ENCODE measurements at places on chromosomes 11 and 22.

GRCh38 chr11:111206472-111206871 lies 39.1 kb upstream of the POU2AF2 start:
- no peak for DNase-seq

DNA sequence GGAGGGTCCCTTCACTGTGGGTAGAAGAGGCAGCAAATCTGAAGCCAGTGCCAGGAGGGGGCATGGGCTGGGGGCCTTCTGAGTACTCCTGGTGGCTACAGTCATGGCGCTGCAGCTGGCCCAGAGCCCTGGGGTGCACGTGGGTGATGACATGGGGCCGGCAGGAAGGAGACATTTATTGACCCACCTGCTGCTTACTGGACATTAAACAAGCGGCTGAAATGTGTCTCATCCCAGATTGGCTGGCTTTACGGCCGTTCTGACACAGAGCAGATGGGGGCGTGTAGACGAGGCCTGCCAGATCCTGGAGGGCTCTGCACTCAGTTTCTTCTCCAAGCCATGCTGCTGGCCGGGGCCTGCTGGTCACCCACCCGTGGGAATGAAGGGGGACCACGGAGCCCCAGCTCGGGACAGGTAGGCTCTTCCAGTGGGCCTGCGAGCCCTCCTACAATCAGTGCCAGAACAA lies 906.9 kb downstream of the BRD1 start:
- DNase-seq = no peak

DNA sequence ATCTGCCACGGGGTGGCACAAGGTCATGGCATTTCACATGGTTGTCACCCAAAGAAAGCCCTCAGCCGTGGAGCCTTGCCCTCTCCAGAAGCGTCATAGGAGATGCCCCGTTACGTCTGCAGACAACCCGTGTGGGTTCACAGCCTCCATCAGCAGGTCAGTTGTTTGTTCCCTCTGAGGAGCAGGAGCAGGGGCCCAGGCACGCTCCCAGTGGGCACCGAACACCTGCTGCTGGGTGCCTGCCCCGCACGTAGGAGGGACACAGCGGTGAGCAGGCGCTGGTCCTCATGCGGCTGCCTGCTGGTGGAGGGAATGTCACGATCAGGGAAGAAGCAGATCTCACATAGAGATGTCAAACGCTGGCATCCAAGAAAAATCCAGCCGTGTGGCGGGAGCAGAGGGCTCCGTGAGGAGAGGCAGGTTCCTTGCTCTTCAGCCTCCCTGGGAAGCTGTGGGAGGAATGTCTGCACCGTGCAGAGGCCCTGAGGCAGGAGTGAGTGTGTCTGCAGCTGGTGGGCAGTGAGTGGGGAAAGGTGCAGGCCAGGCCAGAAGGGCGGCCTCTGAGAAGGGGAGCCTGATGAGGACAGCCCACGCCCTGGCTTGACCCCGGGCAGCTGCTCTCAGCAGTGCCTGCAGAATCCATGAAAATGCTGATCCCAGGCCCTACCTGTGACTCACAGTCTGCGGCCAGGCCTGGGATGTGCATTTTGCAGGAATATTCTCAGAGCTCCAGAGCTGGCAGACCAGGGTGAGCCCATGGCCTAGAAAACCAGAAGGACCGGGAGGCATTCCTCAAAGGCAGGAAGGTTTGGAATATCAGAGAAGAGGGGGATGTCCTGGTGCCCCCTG lies 36.4 kb upstream of the TH start:
- peak; percentile 9 for DNase-seq

DNA sequence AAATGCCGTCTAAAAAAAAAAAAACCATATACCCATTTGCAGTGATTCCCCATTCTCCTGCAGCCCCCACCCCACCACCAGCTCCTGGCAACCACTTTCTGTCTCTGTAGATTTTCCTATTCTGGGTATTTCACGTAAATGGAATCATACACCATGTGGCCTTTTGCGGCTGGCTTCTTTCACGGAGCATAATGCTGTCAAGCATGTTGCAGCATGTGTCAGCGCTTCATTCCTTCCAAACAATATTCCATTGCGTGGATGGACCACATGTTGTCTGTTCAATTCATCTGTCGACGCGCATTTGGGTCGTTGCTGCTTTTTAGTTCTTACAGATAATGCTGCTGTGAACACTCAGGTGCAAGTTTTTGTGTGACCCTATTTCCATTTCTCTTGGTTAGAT lies 14.8 kb upstream of the EMID1 start:
- no peak for DNase-seq

GRCh38 chr11:132714859-132715440 lies 817.4 kb downstream of the OPCML start:
- DNase-seq = no peak

- no peak for DNase-seq
Measured at GRCh38 chr22:42648368-42649245, 585 bp downstream of the CYB5R3 start.

DNA sequence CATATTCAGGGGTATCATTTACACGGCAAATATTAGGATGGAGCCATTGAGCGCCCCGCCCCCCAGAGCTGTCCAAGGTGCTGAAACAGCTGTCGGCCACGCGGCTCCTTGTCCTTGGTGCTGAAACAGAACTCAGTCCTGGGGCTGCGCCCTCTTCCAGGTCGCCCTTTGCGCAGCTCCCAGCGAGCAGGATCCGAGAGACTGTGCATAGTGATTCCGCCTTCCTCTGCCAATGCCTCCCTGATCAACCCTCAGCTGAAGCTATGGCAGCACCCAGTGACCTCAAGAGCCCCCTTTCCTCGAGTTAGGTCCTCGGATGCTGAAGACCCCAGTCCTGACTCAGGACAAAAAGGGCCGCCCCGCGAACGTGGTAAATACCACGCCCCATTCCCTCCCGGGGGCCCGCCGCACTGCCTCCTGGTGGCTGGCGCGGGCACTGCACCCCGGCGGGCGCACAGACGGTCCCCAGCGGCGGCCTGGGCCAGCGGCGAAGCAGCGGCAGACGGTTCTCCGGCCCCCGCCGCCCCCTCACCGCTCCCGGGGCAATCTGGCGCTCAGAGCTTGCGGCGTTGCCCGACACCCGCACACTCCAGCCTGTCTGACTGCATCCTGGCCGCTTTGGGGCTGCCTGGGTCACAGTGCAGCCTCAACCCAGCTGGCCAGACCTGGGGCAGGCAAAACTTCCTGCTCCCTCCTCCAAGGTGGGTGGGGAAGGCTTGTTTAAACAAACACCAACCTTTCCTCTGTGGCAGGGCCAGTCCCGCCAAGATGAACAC lies 13.4 kb downstream of the SYT7 start:
- peak; percentile 54 for DNase-seq

DNA sequence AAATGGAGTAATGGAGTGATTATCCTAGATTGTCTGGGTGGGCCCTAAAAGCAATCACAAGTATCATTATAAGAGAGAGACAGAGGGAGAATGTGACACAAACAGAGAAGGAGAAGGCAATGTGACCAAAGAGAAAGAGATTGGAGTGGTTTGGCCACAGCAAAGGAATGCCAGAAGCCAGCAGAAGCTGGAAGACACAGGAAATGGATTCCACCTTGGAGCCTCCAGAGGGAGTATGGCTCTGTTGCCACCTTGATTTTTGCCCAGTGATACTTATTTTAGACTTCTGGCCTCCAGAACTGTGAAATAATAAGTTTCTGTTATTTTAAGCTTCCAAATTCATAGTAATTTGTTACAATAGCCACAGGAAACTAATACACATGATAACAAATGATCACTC lies 36.8 kb upstream of the OR5P2 start:
- DNase-seq = no peak

GRCh38 chr11:97982512-97982911 lies 1038.2 kb upstream of the CNTN5 start:
- DNase-seq = no peak

DNA sequence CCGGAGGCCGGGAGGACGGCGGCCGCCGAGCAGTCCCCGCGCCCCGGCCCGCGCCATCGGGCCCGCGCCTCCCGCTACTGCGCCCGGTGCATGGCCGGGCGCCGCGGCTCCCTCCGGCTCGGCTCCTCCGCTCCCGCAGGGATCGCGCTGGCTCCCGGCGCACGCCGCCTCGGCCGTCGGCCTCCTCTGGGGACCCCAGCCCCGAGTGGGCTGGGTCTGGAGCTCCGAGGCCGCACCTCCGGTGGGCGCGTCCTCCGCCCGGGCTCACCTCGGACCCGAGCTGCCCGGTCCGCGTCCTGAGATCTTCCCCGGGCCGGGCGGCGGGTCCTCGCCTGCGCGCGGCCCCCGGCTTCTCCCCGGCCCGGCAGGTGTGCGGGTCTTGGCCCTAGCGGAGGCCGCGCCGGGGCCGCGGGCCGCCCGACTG lies 251 bp downstream of the SHISA8 start:
- no peak for DNase-seq

Data from activated CD8-positive, alpha-beta memory T cell treated with anti-CD3 and anti-CD28 coated beads, Interleukin-2, amount 50 U/mL, for 4 hours (primary cell).